SW 1271 (cell line): ENCODE measurements at places on chromosomes 5 and 9.
A peak's percentile ranks its signal among the peaks of the same experiment; 100 is the strongest.

DNA sequence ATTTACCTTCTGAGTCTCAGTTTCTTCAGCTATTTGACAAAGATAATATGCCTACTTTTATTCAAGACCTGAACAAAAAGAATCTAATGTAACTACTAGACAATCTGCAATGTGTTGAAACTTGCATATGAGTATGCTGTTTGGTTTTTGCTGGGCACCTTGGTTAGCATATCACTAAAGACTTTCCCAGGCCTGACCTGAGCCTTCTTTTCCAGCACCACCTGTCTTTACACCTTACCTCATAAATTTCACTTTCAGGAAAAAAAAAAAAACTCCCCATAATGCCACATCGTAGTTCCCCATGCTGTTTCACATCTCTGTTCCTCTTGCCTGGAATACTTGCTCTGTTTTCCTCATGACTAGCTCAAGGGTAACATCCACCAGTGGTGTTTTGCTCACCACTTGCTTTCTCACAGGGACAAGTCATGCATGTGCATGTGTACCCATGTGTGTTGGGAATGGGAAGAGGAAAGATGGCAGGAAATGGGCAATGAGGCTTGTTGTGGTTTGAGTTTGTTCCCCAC lies 45.6 kb upstream of the TLE4 start:
- DNase-seq = no peak

- DNase-seq = no peak
These were observed 701.5 kb upstream of the MEF2C start for GRCh38 chr5:89584339-89584956.

- DNase-seq = no peak
These were observed 38.3 kb upstream of the FBXW11 start for GRCh38 chr5:172044631-172045314.

GRCh38 chr5:51138164-51138563 lies 245.1 kb upstream of the ISL1 start:
- DNase-seq = no peak

GRCh38 chr9:124770359-124771020 lies 621 bp downstream of the NR6A1 start:
- no peak for DNase-seq

GRCh38 chr9:78407636-78408312 lies 110.8 kb downstream of the PSAT1 start:
- no peak for DNase-seq

- DNase-seq = no peak
These were observed 1220.9 kb upstream of the CDH6 start for GRCh38 chr5:29972597-29972996.

- no peak for DNase-seq
These were observed 19.7 kb downstream of the CPEB4 start for GRCh38 chr5:173907686-173908371.

GRCh38 chr9:78609450-78609849 lies 312.5 kb downstream of the PSAT1 start:
- no peak for DNase-seq

DNA sequence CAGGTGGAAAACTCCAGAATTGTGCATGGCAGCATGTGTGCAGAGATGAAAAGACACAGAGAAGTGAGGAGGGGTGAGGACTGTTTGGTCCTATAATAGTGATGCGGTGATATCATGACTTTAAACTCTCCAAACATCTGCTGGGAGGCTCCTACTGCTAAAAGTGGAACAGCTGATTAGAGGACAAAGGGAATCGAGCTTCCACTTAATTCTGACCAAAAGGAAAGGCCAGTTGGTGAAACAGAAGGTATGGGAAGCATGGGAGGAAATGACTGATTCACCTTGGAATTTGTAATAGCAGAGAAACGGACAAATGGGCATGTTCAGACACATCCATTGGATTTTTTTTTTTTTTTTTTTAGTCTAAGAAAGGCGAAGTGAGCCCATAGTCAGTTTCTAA lies 67.5 kb upstream of the MAMDC2 start:
- peak; percentile 91 for DNase-seq

DNA sequence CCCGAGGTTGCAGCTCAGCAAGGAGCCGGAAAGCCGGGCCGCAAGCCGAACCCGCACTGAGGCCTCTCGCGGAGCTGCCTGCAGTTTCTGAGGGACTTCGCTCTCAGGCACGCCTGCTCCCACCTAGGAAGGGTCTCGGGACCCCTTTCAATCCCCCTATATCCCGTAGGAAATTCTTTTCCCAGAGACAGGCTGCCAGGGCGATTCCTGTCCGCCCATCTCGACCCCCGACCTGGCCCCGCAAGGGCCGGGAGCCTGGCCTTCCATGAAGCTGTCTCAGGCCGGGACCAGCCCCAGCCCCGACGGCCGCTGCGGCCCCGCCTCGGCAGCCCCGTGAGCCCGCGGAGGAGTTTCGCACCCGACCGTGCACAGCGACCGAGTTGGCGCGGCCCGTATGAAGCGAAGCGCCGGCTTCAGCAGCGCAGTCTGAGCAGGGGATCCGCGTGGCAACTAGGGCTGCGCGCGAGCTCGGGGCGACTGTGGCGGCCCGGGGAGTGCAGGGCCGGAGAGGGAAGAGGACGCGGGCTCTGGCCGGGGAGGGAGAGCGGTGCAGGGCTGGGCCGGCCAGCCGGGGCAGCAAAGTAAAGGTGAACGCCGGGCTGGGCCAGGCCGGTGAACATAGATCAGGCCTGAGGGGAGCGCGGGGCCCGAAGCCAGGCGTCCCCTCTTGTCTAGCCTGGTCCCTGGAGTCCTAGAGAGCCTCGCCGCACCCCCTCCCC lies 977 bp upstream of the PRDM12 start:
- DNase-seq = no peak

DNA sequence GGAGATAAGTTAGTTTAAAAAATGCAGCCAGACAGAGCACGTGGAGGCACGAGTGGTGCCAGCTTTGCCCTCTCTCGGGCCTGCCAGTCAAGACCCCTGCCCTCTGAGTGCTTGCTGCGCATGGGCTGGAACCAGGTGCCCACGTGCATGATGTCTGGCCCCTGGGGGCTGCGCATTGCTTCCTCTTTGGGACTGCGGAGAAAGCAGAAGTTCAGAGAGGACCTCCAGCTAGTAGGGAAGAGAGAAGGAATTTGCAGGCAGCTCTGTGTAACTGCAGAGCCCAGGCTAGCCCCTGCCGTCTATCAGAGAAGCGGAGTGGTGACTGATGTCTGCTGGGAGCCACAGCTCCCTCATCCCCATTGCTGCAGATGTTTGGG lies 9.7 kb upstream of the RNU6ATAC start:
- no peak for DNase-seq
